Stimulated activated CD8-positive, alpha-beta memory T cell treated with anti-CD3 and anti-CD28 coated beads, Interleukin-2, amount 100 ng/mL, for 1 hour (primary cell): ENCODE measurements at places on chromosomes 4 and X.

DNA sequence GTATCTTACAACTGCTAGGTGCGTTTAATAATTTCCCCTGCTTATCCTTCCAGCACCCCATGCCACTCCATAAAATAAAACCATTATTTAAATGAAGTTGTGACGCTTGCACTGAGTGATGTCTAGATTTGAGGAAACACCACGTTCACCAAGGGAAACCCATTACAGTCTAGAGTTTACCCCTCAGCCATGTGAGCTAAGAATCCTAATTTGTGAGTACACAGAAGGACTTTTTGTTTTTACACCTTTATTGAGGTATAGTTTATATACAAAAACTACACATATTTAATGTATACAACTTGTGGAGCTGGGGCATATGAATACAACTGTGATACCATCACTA is 326.8 kb downstream of the RAPGEF2 start:
- DNase-seq: no peak

- no peak for DNase-seq
These were observed 2731.9 kb downstream of the ARAP2 start for GRCh38 chr4:33512397-33512796.

GRCh38 chrX:107273795-107274194 is 67.4 kb downstream of the DNAAF6 start:
- DNase-seq: no peak

GRCh38 chr4:142353149-142353738 is 492.9 kb downstream of the INPP4B start:
- no peak for DNase-seq

- no peak for DNase-seq
These were observed 28.4 kb upstream of the ADH7 start for GRCh38 chr4:99463566-99463965.

GRCh38 chr4:97144199-97144598 is 999.1 kb downstream of the STPG2 start:
- no peak for DNase-seq

- no peak for DNase-seq
These were observed 390.3 kb downstream of the SPRY1 start for GRCh38 chr4:123786920-123787319.

DNA sequence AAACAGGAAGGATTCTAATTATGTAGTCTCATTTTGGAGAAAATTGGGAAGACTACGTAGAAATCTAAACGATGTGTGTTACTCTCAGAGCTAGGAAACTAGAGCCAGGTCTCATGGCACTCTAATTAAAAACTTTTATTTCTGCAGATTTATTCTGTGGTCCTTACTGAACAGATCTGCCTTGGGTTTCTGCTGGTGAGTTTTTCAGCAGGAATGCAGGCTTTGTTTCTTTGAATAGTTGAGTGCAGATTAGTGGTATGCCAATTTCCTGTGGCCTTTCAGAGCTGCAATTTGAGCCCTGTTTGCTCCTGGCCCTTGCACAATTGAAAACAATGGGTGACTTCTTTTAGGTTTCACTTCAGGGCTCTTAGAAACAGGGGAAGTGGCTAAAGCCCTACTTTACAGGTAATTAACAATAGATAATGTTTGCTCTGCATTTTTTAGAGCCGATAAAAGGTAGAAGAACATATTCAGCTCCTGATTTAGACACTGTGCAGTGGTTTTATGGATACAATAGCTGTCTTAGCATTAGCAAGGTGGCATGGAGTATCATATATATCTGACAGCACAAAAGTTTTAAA is 21.8 kb downstream of the SPRY1 start:
- no peak for DNase-seq
